Fibroblast of skin of right quadriceps (primary cell): ENCODE measurements at places on chromosomes 3 and 15.
A peak's percentile ranks its signal among the peaks of the same experiment; 100 is the strongest.

GRCh38 chr3:119331661-119332060 is 37.5 kb downstream of the ARHGAP31 start:
- DNase-seq = peak; percentile 53

- no peak for DNase-seq
Measured at GRCh38 chr15:88125576-88125975, 131.0 kb downstream of the NTRK3 start.

- no peak for DNase-seq
Measured at GRCh38 chr3:131883711-131884407, 151.0 kb downstream of the CPNE4 start.

- DNase-seq = no peak
Measured at GRCh38 chr3:62159709-62160092, 213.6 kb downstream of the FEZF2 start.

GRCh38 chr3:108175352-108175751 is 46.9 kb downstream of the IFT57 start:
- DNase-seq = peak; percentile 45

DNA sequence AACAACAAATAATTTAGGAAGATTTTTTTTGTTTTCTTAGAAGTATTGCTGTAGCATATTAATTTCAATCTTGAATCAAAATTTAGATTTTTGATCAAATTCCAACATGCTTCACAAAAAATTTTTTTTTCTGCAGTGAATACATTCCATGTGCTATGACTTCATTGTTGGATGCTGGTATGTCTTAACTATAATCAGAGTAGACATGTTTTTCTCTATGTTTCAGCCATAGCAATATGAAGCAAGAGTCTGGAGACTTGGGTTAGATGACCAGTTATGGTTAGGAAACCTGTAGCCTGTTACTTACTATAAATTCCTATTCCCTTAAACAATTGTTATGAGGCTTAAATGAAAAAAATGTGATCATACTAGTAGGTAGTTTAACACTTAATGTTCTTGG is 176.1 kb upstream of the CHL1 start:
- no peak for DNase-seq

GRCh38 chr3:46285931-46286619 is 43.8 kb downstream of the CCR3 start:
- no peak for DNase-seq

DNA sequence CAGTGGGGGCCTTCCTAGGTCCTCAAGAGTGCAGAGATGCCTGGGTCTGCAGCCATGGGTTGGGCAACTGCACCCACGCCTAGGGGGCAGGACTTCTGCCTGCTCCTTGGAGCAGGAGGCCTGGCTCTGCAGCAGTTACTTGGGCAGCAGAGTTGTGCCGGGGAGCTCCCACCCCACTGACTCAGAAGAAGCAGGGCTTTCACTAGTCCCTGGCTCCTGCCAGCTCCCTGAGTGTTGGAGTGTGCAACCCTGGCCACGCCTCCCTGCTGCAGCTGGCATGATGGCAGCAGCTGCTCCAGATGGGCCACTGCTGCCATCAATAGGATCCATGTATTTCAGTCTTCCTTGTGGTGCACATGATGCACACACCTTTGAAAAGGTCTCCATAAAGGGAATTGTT is 40.6 kb upstream of the KCNH8 start:
- DNase-seq = no peak

GRCh38 chr15:31483986-31484951 is 157.6 kb downstream of the KLF13 start:
- DNase-seq = no peak

- no peak for DNase-seq
Measured at GRCh38 chr15:47817969-47818548, 100.8 kb downstream of the SEMA6D start.

DNA sequence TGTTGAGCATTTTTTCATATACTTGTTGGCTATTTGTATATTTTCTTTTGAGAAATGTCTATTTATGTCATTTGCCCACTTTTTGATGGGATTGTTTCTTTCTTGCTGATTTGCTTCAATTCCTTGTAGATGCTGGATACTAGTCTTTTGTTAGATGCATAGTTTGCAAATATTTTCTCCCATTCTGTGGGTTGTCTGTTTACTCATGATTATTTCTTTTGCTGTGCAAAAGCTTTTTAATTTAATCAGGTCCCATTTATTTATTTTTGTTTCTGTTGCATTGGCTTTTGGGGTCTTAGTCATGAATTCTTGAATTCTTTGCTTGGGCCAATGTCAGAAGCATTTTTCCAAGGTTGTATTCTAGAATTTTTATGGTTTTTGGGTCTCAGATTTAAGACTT is 251.7 kb downstream of the WNT5A start:
- DNase-seq = no peak

- DNase-seq = no peak
Measured at GRCh38 chr15:77974416-77975331, 102.8 kb downstream of the TBC1D2B start.

DNA sequence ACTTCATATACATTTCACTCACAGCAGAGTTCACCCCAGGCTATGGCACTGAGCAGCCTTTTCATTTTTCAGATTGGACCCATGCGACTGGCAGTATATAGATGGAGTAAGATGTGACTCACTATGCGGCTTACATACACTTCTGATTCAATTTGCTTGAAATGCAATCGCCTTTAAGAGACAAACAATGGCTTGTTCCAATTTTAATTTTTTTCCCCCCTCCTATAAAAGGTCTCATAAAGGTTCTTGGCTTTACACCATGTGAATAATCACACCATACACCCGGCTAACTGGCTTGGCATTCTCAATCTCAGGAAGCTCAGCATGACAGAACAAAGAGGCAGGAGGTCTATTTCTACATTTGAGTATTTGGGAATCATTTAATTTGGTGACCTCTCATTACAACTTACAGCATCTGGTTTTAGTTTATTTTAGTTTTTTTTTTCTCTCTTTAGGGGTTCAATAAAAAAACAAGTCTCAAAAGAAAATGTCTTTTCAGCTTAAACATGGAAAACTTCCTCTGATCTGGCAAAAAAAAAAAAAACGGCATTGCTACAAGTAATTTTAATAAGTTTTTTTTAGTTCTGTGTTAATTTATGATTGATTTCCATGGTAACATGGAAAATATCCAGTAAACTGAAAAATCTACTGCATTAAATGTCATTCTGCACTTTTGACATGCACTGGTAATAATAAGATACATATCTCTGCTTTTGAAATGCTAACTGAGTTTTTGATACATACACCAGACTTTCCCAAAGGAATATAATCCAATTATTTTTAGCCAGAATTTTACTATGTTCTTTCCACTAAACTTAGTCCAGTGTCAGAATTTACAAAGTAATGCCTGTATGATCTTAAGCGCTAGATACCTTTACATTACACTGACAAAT is 38.8 kb downstream of the GADL1 start:
- peak; percentile 27 for DNase-seq

- DNase-seq = peak; percentile 50
Measured at GRCh38 chr15:88022716-88023115, 233.8 kb downstream of the NTRK3 start.

GRCh38 chr3:61141697-61142096 is 109.6 kb downstream of the FHIT start:
- DNase-seq = no peak

DNA sequence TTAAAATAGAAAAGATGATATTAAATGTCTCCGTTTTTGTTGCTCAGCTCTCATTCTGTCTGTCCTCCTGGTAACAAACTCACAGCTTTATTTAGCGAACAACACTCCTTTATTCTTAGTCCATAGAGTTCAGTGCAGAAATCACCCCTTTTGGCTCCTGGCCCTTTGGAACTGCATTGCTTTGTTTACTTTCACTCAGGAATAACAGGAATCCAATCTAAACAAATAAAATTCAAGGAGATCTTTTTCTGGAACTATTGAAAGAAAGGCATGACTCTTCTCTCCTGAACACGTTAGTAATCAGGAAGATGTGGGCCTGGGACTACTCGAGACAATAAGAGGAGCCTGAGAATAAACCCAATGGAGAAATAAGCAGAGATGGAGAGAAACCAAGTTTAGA is 409.2 kb downstream of the DIPK2A start:
- DNase-seq = no peak

DNA sequence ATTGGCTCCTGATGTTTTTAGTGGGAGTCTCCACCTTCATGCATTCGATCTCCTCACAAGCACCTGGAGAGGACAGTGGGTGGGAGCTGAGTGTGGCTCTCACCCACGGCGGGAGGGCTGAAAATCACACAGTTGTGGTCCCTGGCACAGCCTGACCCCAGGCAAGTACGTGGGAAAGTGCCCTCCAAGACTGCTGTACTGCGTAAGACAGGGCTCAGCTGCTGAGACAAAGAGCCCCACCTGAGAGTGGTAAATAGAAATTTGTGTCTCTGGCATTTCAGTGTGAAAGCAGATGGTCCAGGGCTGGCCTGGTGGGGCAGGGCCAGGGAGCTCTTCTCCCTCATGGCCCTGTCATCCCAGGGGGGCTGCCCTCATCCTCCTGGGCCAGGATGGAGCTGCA is 77.4 kb upstream of the IQSEC1 start:
- no peak for DNase-seq

- peak; percentile 40 for DNase-seq
Measured at GRCh38 chr3:73056014-73056844, 5.2 kb upstream of the EBLN2 start.

- DNase-seq = no peak
Measured at GRCh38 chr3:8246070-8246469, 255.6 kb upstream of the LMCD1 start.

GRCh38 chr3:64158334-64158733 is 66.9 kb downstream of the PRICKLE2 start:
- peak; percentile 59 for DNase-seq

DNA sequence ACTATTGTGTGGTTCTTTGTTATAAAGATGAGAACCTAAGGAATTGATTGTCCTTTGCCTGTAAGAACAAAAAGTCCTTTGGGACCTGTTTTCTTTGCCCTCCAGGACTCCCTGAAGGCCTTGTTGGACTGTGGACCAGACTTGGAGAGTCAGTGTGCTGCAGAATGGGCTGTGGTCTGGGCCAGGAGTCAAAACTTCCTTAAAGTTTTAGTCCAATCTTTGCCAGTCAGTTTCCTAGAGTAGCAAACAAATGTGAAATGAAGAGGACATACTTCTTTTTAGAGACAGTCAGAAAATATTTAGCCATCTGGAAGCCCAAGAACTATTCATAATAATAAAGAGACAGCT is 45.4 kb downstream of the PDE8A start:
- no peak for DNase-seq
